ENCODE measurements at places on chromosomes 16 and 17.

GRCh38 chr17:56158344-56158743 lies 5.1 kb downstream of the ANKFN1 start:
- no peak for DNase-seq

- DNase-seq, result no peak
These were observed 7.1 kb upstream of the BAIAP2 start for GRCh38 chr17:81027591-81028505.

DNA sequence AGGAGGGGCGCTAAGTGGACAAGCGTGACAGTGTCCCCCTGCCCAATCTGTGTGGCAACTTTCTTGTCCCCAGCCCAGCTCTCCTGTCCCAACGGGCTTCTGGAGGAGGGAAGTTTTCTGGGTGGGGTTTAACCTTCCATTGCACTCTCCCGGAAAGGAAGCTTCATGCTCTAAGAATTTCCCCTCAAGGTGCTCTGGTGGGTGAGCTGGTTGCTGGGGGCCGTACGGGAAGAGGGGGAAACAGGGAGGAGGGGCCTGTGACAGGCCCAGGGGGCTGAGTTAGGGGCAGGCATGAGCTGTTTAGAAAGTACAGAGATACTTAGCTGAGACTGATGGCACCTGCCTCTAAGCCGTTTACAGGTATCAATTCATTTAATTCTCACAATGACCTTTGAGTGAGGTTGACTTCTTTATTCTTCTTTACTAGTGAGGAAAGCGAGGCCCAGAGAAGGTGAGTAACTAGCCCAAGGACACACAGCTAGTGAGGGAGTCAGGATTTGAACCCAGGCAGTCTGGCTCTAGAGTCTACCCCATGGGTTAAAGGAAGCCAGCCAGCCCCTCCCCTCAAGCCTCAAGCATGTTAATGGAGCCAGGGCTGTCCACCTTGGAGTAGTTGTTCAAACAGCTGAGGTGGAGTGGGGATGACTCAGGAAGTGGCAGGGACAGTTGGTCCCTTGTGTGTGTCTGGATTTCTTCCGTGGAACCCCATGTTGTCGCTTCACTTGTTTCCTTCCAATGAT lies 18.9 kb downstream of the ADGRG1 start:
- DNase-seq, result no peak

DNA sequence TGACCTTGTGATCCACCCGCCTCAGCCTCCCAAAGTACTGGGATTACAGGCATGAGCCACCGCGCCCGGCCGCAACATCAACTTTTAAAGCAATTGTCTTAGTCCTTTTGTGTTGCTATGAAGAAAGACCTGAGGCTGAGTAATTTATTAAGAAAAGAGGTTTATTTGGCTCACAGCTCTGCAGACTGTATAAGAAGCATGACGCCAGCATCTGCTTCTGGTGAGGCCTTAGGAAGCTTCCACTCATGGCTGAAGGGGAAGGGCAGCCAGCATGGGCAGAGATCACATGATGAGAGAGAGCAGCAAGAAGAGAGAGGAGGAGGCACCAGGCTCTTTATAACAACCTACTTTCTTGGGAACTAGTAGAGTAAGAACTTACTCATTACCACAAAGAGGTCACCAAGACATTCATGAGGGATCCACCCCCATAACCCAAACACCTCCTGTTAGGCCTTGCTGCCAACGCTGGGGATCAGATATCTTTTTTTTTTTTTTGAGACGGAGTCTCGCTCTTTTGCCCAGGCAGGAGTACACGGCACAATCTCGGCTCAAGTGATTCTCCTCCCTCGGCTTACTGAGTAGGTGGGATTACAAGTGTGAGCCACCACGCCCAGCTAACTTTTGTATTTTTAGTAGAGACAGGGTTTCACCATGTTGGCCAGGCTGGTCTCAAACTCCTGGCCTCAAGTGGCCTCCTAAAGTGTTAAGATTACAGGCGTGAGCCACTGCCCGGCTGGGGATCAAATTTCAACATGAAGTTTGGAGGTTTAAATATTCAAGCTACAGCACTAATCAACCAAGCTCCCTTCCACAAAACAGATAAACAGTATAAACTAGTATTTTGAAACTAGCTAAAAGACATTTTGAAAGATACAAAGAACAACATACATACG lies 21.4 kb upstream of the GPT2 start:
- no peak for DNase-seq

DNA sequence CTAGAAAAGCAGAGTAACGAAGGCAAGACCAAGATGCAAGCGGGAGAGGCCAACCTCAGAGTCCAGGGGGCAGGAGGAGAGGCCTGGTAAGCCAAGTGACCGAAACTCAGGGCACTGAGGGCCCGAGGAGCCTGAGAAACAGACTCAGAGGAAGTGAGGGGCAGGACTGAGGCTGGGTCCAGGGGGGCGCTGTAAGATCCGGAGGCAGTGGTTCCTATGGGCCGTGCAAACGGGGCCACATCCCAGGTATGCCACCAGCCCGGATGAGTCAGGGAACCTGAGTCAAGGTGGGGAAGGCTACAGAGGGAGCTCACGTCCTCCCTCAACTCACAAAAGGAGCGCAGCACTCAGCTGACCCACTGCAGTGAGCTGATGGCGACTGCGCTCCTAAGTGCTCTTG lies 8.3 kb downstream of the ZDHHC7 start:
- DNase-seq, result no peak

All from urinary bladder (tissue), 4 donors.